Activated CD4-positive, alpha-beta T cell treated with anti-CD3 and anti-CD28 coated beads, Interleukin-10, Interleukin-2, amounts not matched to agents 100 ng/mL and 50 ng/mL, durations not matched to agents 16 hours and 8 hours (primary cell): ENCODE measurements at places on chromosomes 5 and 9.

- no peak for DNase-seq
Measured at GRCh38 chr9:98024702-98025101, 31.8 kb upstream of the NANS start.

- peak; percentile 42 for DNase-seq
Measured at GRCh38 chr5:139473565-139473964, 2.8 kb downstream of the SMIM33 start.

GRCh38 chr9:83020864-83021263 is 42.1 kb downstream of the RASEF start:
- no peak for DNase-seq

DNA sequence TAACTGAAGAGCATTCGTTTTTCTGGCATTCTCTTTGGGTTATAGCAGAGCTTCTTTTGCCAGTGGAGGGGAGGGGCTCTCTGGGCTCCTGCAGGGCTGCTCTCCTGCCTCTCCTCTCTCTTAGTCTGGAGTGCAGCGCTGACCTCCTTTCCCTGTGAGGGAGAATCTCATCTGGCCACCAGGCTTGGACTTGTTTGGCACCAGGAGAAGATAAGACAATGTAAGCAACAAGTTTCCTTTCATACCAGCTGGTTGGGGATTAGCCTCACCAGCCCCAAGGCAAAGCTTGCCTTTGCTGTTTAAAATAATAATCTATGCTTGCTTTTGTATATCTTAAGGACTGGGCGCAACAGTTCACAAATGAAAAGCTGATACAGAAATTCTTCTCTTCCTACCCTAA is 196.4 kb downstream of the TLE4 start:
- DNase-seq = no peak

DNA sequence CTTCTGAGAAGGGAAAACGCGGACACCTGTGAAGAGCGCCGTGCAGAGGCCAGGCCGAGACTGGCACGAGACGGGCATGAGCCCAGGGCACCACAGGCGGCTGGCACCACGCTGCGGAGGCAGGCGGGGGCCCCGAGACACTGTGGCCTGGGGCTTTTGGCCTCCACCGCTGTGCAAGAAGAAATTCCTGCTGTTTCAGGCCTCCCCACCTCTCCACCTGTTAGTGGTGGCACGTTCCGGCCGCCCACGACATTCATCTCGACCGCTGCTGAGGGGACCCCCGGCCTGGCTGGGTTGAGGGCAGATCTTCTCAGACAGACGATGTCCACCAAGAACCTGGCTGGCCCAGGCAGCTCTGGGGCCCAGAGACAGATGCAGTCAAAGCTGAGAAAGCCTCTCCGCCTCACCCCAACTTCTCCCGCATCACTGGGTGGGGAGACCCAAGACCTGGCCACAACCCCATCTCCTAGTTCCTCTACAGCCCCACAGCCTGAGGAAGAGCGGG is 11.5 kb downstream of the NACC2 start:
- no peak for DNase-seq

DNA sequence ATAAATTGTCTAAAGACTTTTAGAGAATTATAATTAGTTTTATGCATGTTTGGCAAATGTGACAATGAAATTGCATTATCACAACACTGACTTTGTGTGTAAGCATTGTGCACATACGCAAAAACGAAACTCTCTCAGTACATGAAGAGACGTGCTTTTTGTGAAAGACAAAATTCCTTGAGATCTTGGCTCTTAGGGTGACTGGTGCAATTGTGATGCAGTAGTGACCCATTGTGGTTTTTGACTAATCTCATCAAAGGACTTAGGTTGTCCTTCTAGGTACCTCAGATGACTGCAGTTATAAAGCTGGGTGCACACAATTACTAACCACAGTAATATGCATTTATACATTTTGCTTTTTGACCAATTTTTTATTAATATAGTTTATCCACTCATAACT is 25.3 kb upstream of the TYRP1 start:
- no peak for DNase-seq

DNA sequence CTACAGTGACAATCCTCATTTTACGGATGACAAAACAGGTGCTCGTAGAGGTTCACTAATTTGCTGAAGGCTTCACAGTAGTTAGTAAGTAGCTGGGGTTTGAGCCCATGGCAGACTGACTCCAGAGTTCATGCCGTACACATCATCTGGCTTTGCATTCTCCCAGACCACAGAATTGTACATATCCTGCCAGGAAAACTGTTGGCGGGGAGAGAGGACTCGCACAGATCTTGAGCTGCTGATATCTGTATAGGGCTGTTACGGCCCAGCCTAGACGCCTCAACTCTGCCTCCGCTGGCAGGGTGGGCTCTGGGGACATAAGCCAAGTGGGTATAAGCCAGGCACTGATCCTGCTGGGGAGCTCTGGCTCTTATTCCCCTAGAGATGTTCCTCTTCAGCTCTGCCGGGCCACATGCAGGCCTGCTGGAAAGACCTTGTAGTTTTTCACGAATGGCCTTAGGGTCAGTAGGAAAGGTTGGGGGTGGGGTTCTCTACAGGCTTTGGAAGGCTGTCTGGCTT is 16.3 kb downstream of the LARP1 start:
- DNase-seq = no peak

GRCh38 chr5:73437101-73437776 is 11.3 kb downstream of the FOXD1 start:
- peak; percentile 3 for DNase-seq

GRCh38 chr5:129077433-129078075 is 17.0 kb upstream of the ISOC1 start:
- no peak for DNase-seq

DNA sequence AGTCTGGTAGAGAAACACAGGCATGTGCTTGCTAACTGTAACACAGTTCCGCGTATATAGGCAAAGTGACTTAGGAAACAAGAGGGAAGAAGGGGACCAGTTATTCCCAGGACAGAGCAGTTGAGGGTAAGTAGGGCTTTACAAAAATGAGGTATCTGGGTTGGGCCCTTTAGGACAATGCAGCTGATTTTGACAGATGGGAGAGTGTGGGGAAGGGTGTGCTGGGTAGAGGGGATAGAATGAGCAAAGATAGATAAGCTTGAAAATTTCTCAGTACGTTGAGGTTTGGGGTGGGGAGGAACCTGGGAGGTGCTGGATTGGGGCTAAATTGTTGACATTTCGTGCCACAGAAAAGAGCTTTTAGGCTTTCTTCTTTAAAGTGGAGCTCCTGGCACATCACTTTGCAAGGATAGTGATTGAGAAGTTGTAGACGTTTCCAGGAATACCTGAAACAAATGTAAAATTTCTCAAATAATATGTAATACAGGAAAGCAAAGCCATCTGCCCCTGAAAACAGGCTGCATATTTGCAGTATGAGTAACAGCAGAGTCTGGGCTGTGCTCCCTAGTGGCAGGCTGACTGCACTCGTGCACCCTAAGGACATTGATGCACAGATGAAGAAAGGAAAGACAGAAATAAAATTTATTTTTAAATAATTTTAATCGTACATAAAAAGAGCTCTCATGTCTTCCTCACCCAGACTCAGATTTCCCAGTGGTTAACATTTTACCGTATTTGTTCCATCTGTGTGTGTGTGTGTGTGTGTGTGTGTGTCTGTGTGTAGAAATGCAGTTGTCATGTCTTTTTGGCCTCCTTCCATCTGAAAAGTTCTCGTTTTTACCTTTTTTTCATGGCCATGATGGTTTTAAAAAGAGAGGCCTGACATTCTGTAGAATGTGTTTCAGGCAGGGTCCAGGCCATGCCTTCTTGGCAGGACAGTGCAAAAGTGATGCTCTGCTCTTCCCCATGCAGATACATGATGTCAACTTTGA is 144.9 kb upstream of the DMRT1 start:
- no peak for DNase-seq

DNA sequence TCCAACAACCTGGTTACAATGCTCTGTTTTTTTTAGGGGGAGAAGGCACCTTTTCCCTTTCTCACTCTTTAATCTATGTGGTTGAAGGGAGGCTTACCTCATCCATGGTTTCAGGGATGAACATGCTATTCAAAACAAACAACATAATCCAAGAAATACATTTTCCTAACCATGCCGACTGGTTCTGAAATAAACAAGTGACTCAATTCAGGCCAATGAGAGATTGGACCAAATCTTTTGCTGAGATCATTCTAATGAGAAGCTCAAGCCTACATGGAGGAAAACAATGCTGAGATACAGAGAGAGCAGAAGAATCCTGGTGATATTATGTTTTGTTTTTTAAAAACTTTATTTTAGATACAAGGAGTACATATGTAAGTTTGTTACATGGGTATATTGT is 46.8 kb upstream of the ELL2 start:
- DNase-seq = no peak

- no peak for DNase-seq
Measured at GRCh38 chr5:179135441-179136215, 75.5 kb downstream of the ZNF354C start.

DNA sequence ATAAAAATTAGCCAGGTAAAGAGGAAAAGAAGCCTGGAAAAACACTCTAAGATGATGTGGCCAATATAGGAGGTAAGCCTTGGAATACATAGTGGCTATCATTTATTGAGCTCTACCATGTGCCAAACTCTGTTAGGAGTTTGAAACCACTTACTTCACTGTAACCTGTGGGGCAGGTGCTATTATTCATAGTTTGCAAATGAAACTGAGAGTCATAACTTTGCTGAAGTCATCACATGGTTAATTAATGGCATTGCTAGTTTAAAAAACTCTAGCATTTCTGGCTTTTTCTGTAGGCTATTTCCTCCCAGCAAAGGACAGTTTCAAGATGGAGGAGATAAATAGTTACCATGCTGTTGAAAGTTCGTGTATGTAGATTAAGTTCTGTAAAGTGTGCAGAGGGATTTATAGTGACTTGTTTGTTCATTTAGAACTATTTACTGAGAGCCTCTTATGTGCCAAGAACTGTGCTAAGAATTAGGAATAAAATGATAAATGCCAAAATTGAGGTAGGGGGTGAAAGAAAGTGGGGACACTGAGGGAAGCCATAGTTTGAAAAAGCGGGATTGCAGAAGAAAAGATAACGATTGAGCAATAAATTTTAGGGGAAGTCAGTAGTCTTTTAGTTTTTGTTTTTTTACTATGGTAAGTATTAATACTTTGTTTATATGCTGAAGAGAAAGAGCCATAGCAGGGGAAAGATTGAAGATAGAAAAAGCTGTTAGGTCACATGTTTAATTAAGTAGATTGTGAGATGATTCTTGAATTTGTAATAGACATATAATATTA is 57.2 kb downstream of the WDR70 start:
- DNase-seq = no peak

DNA sequence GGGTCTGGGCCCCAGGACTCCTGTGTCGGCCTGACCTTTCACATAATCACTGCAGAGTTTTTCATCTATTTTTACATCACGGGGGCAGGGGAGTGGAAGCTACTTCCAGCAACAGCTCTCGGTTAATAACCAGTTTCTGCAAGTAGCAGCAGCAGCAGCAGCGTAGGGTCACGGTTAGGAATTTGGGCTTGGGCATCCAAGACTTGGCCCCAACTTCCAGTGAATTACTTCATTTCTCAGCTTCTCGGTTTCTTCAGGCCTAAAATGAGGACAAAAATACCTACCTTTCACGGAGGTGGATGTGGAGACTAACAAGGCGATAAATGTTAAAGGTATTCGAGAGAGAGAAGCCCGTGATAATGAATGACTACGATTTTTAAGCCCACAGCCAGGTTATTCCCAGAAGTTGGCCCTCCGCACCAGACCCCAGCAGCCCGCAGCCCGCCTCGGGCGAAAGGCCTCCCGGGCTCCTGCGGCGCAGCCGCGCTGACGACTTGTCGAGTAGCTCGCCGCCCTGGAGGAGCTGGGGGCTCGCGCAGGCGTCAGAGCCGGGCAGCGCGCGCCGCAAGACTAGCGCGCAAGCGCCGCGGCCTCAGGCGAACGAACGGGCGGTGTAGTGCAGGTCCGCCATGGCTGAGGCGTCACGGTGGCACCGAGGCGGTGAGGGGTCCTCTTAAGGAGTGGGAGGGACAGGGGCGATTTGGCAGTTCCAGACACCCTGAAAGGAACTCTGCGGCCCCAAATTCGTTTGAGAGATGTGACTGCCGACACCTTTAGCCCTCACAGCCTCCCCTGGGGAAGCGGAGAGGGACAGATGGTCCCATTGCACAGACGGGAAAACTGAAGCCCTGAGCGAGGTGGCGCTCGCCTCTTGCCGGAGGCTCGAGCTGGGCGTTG is at the start of gene PKD2L2:
Gene PKD2L2 (plus strand): TSS at position 595 of the 897 bp plus-strand sequence. CDS start 35 bp downstream, at position 630.
- DNase-seq = peak; percentile 93

DNA sequence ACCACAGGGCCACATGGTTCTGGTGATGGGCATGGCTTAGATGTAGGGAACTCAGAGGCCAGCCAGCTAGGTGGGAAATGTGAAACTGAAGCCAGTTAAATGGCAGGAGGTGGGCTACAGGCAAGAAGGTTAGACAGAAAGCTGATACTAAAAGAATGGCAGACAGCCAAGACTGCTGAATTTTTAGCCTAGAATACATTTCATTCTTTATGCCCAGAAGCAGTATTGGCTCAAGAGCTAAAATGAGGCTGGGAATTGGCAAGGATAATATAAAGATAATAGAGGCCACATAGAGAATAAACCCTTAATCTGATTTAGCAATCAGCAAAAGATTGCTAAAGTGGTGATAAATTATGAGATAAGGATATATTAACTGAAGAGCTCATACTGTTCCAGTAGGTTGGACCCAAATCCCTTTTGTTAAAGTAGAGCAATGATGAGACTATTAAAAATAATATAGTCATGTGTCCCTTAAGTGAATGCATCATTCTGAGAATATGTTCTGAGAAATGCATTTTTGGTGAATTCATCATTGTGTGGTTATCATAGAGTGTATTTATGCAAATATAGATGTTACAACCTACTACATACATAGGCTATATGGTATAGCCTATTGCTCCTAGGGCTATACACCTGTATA is 234.3 kb downstream of the CHSY3 start:
- DNase-seq = no peak
